H7 (cell line): ENCODE measurements at places on chromosomes 16 and 17. TPM values are rescaled to one million over a fixed set of nuclear protein-coding genes. Genes with fewer than 3 reads are reported as not detected.

The GUCY2D gene
- not detected in 2 replicates for total RNA-seq

The TP53TG3F gene
- not detected in 2 replicates for total RNA-seq

The NPIPA8 gene
- total RNA-seq, result not detected in 2 replicates

The CCL14 gene
- not detected in 2 replicates for total RNA-seq

The LITAFD gene
- total RNA-seq, result not detected in 2 replicates

The RHOT2 gene
- total RNA-seq, result 164 and 174 TPM in 2 replicates

The DNAI2 gene
- total RNA-seq, result not detected in 2 replicates

The PITPNM3 gene
- total RNA-seq, result 0.97 and 2.8 TPM in 2 replicates

The PRR35 gene
- 0.28 and 0.85 TPM in 2 replicates for total RNA-seq

The LGALS9B gene
- not detected in 2 replicates for total RNA-seq

The PSMD12 gene
- total RNA-seq, result 27.5 and 27.8 TPM in 2 replicates

The MYH8 gene
- total RNA-seq, result not detected in 2 replicates
